ENCODE measurements at places on chromosomes 3 and 15.

GRCh38 chr15:78810003-78810361, 1.3 kb downstream of the ADAMTS7 start:
- no peak for DNase-seq

GRCh38 chr15:89068325-89068784, 19.9 kb upstream of the ABHD2 start:
- DNase-seq: no peak

- DNase-seq: no peak
These were observed 67.9 kb upstream of the UNC13C start for GRCh38 chr15:53910236-53910849.

- DNase-seq: no peak
These were observed 29.5 kb downstream of the CCDC12 start for GRCh38 chr3:46946856-46947545.

GRCh38 chr3:50658416-50658815, 16.3 kb upstream of the DOCK3 start:
- DNase-seq: no peak

- no peak for DNase-seq
These were observed 32.4 kb downstream of the CHSY1 start for GRCh38 chr15:101219441-101219840.

- DNase-seq: no peak
These were observed 928.8 kb upstream of the ALCAM start for GRCh38 chr3:104437891-104438290.
